ENCODE measurements at places on chromosomes 6 and 20. TPM values are rescaled to one million over a fixed set of nuclear protein-coding genes. Genes with fewer than 3 reads are reported as not detected.
A peak's percentile ranks its signal among the peaks of the same experiment; 100 is the strongest.

- DNase-seq: no peak
Measured at GRCh38 chr20:44026647-44027342, 112.1 kb downstream of the TOX2 start.

- DNase-seq: no peak
Measured at GRCh38 chr6:247351-247750, 44.9 kb upstream of the DUSP22 start.

DNA sequence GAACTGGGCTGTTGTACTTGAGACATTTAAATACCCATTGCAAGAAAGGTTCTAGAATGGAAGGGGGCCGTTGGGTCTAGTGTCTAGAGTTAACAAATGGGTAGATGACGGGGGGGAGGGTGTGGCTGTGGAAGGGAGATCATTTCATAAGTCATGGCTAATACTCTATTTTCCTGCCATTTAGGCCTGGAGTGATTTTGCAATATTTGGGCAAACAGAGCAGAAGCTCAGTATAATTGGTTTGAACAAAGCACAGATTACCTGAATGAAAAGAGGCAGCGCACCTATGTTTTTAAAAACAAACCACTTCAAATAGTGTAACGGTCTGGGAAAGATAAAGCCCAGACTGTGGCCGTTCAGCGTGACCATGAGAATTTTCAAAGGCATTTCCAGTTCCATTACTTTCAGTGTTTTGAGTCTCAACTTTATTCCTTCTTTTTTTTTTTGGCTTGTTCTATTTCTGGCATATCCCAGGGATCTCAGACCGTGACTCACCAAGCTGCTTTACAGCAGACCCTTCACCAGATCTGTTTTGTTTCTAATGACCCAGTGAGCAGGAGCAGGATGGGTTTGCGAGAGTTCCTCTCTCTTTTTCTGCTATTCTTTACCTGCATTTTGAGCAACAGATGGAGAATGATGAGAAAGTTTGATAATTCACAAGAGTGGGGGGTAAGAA is 73.7 kb downstream of the LYRM2 start:
- no peak for DNase-seq

- DNase-seq: no peak
Measured at GRCh38 chr6:144590532-144590931, 305.4 kb downstream of the UTRN start.

- DNase-seq: no peak
Measured at GRCh38 chr6:148617530-148617929, 129.3 kb upstream of the UST start.

DNA sequence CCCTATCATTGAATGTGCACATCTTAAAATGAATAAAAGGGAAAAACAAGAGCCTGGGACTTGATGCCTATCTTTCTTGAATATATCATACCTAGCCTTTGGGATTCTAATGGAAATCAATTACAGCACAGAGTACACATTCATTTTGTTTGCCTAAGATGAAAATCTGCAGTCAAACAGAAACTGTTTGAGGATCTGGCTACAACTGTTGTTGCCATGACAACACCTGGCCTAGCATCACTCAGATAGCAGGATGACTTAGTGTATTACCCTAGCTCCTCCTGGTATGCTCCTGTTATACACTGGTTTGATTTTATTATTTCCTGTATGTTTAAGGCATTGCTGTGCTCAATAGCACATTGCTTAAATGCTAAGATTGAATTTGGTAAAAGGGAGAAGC is 71.5 kb upstream of the LAMP5 start:
- DNase-seq: no peak

GRCh38 chr20:57651881-57652605 is 31.8 kb upstream of the ZBP1 start:
- no peak for DNase-seq

GRCh38 chr20:25539742-25540672 is 45.3 kb downstream of the NINL start:
- DNase-seq: no peak

DNA sequence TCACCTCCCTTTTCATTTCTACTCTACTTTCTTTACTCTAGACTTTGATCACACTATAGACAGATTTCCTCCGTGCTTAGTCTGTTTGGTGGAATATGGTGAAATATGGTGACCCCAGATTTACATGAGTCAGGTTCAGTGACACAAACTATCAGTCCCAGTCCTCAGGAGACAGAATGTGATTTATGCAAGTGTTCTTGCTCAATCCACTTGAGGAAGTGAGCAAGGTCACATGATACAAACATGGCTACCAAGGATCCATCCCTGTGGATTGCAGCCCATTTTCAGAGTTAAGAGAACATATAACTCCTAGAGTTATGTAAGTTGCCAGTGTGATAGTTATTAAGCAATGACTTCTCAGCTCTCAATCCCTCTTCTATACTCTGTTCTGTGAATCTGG is 23.7 kb upstream of the TSHZ2 start:
- DNase-seq: no peak

DNA sequence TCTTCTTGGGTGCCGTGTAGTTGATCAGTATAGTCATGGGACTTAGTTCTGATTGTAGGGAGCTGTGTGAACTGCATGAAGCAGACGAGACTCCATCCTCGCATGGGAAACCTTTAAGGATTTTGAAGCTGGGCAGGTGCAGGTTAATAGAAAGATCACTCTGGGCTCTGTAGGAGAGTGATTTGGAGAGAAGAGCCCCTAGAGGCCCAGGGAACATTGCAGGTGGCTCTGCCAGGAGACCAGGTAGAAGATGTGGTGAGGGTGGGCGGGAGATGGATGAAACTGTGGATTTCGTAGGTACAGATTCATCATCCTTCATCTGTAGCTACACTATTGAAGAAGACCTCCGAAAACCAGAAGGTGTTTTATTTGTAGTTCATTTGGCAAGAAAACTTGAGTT is 53.3 kb downstream of the UTRN start:
- DNase-seq: no peak

GRCh38 chr6:168514216-168514615 is 73.2 kb downstream of the SMOC2 start:
- no peak for DNase-seq

GRCh38 chr6:99080191-99080590 is 132.4 kb upstream of the FBXL4 start:
- no peak for DNase-seq

DNA sequence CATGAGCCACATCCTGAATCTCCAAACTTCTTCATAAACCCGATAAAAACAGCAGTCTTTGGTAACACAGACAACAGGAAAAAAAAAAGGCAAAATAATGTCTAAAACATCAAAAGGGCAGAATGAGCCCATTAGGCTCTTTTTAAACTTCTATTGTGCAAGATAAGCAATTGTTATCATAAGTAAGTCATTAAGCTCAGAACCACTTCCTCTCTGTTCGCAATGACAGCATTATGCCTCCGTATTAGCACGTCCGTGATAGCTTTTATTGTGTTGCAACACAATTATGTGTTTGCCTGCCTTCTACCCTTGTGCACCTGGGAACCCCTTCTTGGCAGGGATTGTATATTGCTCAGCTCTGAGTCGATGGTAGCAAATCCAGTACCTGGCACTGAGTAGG is 147.1 kb downstream of the LRFN2 start:
- DNase-seq: no peak

- DNase-seq: no peak
Measured at GRCh38 chr6:254016-254415, 38.3 kb upstream of the DUSP22 start.

- no peak for DNase-seq
Measured at GRCh38 chr20:47973519-47974233, 188.4 kb upstream of the SULF2 start.

GRCh38 chr6:73290435-73290834 is 27.4 kb upstream of the KHDC1 start:
- no peak for DNase-seq

DNA sequence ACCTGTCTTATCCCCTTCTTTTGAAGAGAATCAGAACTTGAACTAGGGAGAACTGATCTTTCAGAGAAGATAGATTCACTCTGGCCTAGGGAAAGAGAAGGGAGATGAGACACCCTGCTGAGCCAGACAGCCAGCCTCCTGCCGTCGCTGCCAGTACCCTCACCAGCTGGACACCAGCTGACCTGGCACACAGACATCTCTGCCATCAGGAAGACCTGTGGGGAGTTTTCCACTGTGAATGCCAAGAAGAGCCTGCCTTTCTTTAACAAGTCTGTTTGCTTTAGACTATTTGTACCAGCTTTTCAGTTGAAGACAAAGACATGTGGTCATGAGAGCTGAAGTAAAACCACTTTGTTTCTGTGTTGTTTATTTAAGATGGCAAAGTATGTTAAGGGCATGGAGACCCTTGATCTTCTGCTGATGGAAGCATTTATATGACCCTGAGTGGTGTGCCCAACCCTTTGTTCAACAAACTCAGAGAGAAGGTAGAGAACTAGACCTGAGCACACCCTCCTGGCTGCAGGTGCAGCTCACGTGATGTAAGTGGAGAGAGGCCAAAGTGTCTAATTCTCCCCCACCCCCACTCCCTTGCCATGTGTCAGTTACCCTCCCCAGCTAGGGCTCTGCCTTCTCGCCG is 82.3 kb upstream of the SLC24A3 start:
- DNase-seq: no peak

GRCh38 chr20:31542963-31543362 is 28.7 kb downstream of the HM13 start:
- DNase-seq: peak; percentile 43

DNA sequence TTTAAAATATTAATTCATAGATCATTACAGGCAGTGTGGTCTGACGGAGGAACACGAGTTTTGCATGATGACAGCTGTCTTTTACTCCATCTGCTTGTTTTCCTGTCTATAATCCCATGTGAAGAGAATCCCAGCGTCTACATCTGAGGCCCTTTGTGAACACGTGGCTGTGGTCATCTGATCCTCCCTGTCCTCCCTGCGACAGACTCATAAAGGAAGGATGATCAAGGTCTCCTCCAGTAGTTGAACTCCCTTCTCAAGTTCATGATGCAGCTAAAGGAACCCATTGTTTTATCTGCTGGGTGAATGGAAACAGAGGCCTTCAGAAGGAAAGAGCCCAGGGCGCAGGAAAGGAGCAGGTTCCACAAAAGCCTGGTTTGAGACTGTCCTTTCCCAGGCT is 435.8 kb upstream of the JARID2 start:
- no peak for DNase-seq

DNA sequence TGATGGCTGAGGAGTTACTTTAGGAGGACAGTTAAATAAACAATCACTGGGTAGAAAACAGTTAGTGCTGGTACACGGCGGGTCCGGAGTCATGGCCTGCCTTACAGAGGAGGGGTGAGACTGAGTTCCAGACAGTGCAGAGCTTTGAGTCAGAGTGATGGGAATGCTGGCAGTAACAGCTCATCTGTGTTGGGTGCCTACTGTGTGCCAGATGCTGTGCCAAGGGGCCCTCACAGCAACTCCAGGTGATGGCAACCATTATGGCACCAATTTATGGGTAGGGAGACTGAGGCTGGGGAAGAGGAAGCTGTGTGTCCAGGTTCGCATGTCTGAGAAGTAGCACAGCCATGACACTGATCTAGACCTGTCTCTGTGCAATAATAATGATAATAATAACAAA is 132.6 kb downstream of the CEBPB start:
- no peak for DNase-seq

- no peak for DNase-seq
Measured at GRCh38 chr6:11460001-11460668, 77.4 kb upstream of the TMEM170B start.

- DNase-seq: no peak
Measured at GRCh38 chr20:54195483-54196472, 12.1 kb upstream of the PFDN4 start.

- no peak for DNase-seq
Measured at GRCh38 chr6:4964675-4965561, 38.9 kb downstream of the RPP40 start.

DNA sequence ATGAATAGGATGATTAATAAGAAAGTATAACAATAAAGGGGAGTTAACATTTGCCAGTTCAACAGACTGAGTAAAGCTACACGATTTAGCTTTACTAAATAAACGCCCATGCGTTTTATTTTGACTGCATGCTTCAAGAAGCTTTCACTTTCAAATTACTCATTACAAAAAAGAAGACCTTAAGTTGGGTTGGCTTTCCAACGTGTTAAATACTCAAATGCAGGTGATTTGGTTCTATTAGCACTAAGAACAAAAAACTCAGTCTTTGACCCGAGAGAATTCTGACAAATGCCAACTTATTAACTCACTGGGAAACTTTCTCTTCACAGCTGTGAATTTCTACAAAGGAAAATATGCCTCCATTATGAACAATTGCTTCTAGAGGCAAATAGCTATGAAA is 24.8 kb downstream of the RNF146 start:
- DNase-seq: no peak

GRCh38 chr20:4666001-4666479 is 55.7 kb upstream of the PRND start:
- no peak for DNase-seq

DNA sequence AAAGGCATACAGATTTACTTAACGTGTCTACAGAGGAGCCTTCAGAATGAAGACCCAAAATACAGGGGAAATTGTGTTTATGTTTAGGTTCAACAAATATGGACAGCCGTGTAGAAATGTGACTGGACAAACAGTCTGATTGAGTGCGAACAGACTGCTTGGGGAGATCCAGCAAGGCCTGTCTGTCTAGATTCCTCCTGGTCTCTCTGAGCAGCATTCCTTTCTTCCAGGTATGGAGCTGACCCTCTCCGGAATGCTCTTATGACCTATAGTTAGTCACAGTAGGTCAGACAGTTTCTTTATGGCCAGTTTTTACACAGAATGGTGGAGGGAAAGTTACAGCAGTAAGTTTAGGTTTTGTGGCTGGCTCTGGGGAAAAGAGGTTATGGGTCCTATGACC is 9.0 kb downstream of the RIN2 start:
- DNase-seq: no peak

DNA sequence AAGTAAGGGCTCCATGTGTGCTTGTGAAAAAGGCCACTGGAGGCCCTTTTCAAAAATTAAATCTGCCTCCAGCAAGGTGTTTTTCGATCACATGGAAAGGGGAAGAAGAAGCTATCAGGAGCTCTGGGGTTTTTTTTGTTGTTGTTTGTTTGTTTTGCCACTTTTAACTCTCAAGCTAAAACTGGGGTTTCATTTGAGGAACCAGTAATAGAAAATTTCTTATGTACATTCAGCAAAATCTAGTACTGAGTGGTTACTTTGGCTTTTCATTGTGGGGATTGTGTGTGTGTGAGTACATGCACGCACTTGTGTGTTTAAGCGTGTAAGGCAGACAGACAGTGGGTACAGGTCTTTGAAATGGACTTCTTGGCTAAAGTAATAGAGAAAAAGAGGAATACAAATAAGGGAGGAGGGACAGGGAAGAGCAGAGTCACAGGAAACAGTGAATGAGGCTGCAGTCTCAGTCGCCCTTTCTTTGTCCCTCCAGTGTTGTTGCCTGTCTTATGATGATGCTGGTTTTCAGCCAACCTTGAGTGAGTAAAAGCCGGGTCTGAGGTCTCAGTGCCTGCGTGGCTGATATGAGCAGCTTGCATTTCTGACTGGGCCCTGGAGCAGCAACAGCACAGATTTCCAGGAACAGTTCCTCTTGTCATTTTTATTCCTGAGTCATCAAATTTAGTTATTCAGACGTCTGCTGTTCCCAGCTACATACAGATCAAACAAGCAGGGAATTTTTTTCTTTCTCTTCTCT is 26.2 kb downstream of the SLC16A10 start:
- peak; percentile 65 for DNase-seq

The MAP7 gene
- total RNA-seq: 2.5 TPM

The TBXT gene
- total RNA-seq: not detected

The PRDM13 gene
- total RNA-seq: not detected

The PROKR2 gene
- not detected for total RNA-seq

The ANGPT4 gene
- total RNA-seq: under 0.01 TPM

The ZSCAN26 gene
- 15.0 TPM for total RNA-seq

The SLC17A9 gene
- total RNA-seq: 1.2 TPM

The RAB32 gene
- total RNA-seq: 40.8 TPM

The PTCRA gene
- 145 TPM for total RNA-seq

The EMILIN3 gene
- total RNA-seq: 1.5 TPM

The NKX2-4 gene
- not detected for total RNA-seq

The NAPB gene
- total RNA-seq: 7.6 TPM

The DUSP15 gene
- total RNA-seq: 0.76 TPM

The BPIFA1 gene
- total RNA-seq: 1.2 TPM

Measured in thymus (tissue), 14 donors.